ENCODE measurements at places on chromosomes 16 and 17.

DNA sequence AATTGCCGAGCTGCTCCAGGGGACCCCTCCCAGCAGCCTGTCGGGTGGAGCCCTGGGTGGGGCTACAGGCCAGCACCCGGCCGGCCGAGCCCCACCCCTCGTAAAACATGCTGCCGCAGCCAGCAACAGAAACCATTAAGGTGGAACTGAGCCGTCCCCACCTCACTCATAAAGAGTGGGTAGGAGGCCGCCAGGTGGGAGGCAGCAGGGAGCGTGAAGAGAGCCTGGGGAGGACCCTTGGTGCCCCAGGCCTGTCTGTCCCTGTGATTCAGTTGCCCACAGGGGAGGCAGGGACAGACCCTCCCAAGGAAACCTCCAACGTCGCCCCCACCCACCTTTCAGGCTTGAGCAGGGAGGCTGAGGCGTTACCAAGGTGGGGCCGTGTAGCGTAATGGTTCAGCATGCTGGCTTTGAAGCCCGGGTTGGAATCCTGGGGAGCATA is 8.4 kb downstream of the FOXN1 start:
- DNase-seq, result no peak

GRCh38 chr16:84643180-84643583 is 5.1 kb upstream of the KLHL36 start:
- no peak for DNase-seq

DNA sequence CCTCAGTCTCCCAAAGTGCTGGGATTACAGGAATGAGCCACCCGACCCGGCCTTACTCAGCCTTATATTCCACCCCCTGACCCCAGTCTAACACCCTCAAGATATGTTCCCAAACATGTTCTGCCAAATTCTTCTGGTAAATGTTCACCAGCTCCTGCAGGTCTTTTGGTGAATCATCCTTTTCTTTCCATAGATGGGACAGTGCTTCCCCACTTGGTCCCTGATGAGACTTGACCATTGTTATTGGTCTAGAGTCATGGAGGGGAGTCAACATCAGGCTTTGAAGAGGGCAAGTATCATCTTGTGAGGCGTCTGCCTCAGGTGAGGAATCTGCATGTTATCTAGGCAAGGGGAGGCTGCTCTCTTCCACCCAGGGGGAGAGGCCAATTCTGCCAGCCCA is 10.4 kb upstream of the RUNDC3A start:
- DNase-seq, result no peak

DNA sequence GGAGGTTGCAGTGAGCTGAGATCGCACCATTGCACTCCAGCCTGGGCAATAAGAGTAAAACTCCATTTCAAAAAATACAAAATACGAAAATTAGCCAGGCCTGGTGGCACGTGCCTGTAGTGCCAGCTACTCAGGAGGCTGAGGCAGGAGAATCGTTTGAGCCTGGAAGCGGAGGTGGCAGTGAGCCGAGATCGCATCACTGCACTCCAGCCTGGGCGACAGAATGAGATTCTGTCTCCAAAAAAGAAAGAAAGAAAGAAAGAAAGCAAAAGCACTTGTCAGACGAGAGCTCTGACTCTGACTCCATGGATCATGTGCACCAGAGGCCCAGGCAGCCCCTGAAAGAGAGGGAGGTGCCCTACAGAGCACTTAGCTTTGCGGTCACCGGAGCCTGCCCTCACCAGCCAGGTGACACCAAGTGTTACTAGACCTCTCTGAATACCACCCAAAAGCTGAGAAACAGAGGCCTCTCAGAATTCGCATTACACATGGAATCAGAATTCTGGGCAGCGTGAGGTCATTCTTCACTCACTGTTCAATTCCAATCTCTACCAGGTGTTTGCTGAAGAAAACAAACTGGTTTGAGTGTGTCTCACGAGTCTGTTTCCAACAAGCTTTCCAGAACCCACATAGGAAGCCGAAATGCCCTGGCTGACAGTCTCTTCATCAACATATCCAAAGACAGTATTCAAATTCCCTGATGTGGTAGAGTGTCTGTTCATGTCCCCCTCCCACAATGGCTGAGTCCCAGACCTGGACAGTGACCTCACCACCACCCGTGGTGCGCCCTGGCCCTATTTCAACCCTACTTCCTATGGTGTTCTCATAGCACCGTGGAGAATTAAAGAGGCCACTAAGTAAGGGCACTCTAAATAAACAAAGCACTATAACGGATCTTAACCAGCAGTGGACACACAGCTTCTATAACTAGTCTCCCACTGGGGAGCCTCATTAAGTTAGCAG is 1.5 kb downstream of the FLCN start:
- no peak for DNase-seq

GRCh38 chr17:60640503-60640902 is 37.1 kb upstream of the BCAS3 start:
- DNase-seq, result no peak

GRCh38 chr17:14306596-14306995 is 5.7 kb downstream of the HS3ST3B1 start:
- no peak for DNase-seq

GRCh38 chr16:2429771-2430663 is 770 bp downstream of the CCNF start:
- DNase-seq, result no peak

GRCh38 chr17:39607851-39608130 is at the start of gene NEUROD2:
TSS of gene NEUROD2 (minus strand) at chr17:39607920. CDS start at chr17:39606599, 1,321 bp downstream.
- no peak for DNase-seq

GRCh38 chr17:36205637-36206485 is 5.0 kb upstream of the CCL4L2 start:
- no peak for DNase-seq

DNA sequence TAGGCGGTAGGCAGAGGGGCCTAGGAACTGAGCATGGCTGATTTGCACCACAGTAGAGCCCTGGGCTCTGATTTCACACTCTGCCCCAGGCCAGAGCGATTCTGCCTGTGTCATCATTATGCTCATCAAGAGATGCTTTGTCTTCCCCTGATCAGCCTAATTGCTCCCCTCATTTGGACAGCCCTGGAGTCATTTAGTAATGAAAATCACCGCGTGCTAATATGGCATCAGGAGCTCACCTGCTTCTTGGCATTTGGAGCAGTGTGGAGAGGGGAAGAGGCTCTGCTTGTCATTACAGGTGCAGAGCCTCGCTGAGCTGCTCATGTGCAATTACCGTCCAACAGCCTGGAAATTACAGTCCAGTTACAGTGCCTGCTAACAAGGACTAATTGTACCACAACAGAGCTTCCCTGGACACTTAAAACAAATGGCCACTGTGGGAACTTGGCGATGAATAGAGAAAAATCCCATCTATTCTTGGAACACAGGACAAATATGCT is 157.1 kb upstream of the WSCD1 start:
- no peak for DNase-seq

DNA sequence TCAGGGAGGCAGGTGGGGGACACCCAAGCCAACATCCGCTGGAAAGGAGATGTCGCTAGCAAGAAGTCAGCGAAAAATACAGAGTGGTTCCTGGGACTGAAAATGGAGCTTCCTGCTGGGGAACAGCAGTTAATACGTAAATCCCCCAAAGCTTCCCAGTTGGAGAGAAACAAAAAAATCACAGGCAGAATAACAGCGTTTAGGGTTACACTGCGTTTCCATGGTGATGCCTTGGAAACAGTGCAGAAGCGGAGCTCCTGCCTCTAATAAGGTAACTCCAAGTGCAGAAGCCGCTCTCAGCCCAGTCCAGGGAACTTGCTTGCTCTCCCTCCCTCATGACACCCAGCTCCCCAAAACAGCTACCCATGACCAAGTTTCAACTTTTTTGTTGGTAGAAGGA is 73.4 kb downstream of the PLD6 start:
- no peak for DNase-seq

GRCh38 chr17:521183-521525 is 168.5 kb upstream of the RPH3AL start:
- DNase-seq, result no peak

GRCh38 chr16:52398021-52398420 is 148.9 kb downstream of the TOX3 start:
- no peak for DNase-seq

DNA sequence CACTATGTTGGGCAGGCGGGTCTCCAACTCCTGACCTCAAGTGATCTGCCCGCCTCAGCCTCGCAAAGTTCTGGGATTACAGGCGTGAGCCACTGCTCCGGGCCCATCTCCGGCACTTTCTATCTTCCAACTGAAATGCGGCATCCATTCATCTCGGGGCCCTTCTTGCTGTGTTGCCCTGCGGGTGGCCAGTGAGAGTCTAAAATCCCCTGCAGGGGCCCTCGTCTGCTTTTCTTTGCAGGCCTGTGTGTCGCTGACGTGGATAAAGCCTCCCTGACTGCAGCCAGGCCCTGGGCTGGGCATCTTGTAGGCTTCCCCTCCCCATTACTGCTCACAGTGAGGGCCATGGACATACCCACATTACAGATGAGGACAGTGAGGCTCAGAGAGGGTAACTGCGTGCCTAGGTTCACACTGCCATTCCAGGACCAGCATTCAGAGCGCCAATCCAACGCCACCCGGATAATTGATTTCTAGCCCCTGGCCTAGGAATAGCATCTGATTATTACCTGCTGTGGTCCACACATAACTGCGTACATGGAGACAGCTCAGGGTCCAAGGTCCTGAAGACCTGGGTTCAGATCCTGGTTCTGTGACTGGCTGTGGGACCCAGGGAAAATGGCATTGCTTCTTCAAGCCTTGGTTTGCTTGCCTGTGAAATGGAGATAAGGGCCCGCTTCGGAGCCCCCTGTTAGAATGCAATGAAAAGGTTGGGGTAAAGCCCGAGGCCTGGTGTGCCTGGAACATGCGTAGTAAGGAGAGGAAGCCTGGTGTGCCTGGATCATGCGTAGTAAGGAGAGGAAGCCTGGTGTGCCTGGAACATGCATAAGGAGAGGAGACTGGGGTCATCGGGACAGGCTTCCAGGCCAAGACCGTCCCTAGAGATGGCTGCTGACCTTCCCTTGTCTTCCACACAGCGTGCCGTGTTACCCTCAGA is 25.0 kb downstream of the CRISPLD2 start:
- DNase-seq, result no peak

DNA sequence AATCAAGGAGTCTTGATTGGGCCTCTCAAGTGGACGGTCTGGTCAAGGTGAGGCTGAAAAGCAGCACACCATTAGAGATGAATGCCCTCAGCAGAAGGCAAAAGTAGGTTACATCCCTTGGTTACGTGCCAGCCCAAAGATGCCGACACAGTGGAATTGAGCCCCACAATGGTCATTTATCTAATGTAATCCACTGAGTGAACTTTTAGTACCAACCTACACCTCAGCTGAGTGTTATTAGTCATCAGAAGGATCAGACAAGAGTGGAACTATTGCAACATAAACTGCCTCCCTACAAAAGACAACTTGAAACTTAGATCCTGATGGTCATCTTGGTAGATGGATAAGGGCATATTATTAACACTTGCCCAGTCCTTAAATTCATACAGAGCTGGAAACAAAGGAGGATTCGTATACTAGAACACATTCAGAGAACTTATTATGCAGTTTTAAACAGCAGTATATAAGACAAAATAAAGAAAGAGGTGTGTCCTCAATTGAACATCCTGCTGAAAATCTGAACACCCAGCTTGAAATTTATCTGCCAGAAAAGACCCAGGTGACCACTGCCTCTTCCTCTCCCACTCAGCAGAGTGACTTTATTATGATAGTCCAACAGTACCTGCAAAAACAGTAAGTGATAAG is 2.8 kb downstream of the DCUN1D3 start:
- no peak for DNase-seq

DNA sequence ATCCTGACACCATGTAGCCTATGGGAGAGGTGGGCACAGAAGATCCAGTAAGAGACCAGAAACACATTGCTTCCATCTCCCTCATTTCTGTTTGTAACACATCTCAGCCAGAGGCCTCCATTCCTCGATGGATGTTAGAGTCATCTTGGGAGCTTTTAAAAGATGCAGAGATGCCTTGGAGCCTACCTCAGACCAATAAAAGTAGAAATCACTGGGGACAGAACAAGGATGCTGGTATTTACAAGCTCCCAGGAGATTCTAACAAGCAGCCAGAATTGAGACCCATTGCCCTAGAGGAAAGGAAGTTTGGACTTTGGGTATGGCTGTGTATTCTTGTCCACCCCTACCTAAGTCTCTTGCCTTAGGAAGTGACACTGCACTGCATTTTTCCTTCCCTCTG is 40.8 kb downstream of the HS3ST3A1 start:
- no peak for DNase-seq

- DNase-seq, result no peak
Measured at GRCh38 chr17:31724026-31724425, 135.0 kb downstream of the COPRS start.

GRCh38 chr17:49000943-49001342 is 3.8 kb downstream of the IGF2BP1 start:
- no peak for DNase-seq

- no peak for DNase-seq
Measured at GRCh38 chr16:1916640-1916990, 1.6 kb downstream of the HS3ST6 start.

GRCh38 chr17:40791787-40792436 is 7.8 kb downstream of the KRT28 start:
- no peak for DNase-seq

DNA sequence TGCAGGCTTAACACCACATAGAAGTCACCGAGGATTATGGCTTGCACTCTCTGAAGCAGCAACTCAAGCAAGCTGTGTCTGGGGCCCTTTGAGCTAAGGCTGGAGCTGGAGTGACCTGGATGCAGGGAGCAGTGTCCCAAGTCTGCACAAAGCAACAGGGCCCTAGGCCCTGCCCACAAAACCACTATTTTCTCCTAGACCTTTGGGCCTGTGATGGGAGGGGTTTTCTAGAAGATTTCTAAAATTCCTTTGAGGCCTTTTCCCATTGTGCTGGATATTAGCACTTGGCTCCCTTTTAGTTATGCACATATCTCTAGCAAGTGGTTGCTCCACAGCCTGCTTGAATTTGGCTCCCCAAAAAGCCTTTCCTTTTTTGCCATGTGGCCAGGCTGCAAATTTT is 44.5 kb downstream of the KCNJ16 start:
- no peak for DNase-seq

DNA sequence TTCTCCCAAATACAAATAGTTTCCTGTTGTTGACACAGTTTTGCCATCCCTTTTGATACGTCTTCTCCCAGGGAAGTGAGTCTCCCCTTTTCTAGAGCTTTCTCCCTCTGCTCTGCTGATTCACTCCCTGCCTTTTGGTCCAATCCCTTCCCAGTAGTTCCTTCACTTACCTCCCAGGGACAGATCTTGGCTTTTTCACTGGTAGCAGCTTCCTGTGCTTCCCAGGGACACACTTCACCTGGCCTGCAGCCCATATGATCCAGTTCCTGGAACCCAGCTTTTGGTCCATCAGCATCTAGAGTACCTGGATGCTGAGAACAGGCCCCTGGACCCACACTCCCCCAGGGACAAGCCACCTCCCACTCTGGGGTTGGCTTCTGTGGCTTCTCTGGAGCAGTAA is 15.8 kb downstream of the GPR179 start:
- no peak for DNase-seq

GRCh38 chr16:50838885-50839284 is 97.0 kb downstream of the CYLD start:
- no peak for DNase-seq

- DNase-seq, result no peak
Measured at GRCh38 chr17:17413215-17413792, 63.5 kb upstream of the MED9 start.

- no peak for DNase-seq
Measured at GRCh38 chr17:6172642-6173330, 102.6 kb downstream of the WSCD1 start.

All from stimulated activated CD8-positive, alpha-beta memory T cell treated with anti-CD3 and anti-CD28 coated beads, Interleukin-15, amount 100 ng/mL, for 4 hours (primary cell).